ENCODE measurements at places on chromosomes 6 and 20. TPM values are rescaled to one million over a fixed set of nuclear protein-coding genes. Genes with fewer than 3 reads are reported as not detected.

- DNase-seq: peak; percentile 98
- H3K27me3 ChIP-seq: no peaks in the 10 kb centered on the region
- no peaks in the 10 kb centered on the region for H3K36me3 ChIP-seq
- H3K4me1 ChIP-seq: peaks cover 44% of the 10 kb centered on the region
- peak overlapping the region; percentile 98 for H3K27ac ChIP-seq
Measured at GRCh38 chr6:31814677-31815024, 432 bp downstream of the HSPA1L start.

Gene ZNF391
- total RNA-seq: 1.5 TPM

Gene OR12D3
- total RNA-seq: not detected

GRCh38 chr20:44728801-44729443 lies 13.8 kb downstream of the CCN5 start:
- DNase-seq: peak; percentile 88
- H3K36me3 ChIP-seq: no peaks in the 10 kb centered on the region
- no peak overlapping the region for H3K4me3 ChIP-seq
- H3K27ac ChIP-seq: no peak overlapping the region
- peaks cover 15% of the 10 kb centered on the region for H3K4me1 ChIP-seq

- no peak overlapping the region for H3K4me3 ChIP-seq
- no peaks in the 10 kb centered on the region for H3K27me3 ChIP-seq
- no peak for DNase-seq
- H3K4me1 ChIP-seq: no peaks in the 10 kb centered on the region
- H3K27ac ChIP-seq: no peak overlapping the region
- H3K36me3 ChIP-seq: no peaks in the 10 kb centered on the region
Measured at GRCh38 chr6:17536586-17536985, 63.5 kb upstream of the FAM8A1 start.

DNA sequence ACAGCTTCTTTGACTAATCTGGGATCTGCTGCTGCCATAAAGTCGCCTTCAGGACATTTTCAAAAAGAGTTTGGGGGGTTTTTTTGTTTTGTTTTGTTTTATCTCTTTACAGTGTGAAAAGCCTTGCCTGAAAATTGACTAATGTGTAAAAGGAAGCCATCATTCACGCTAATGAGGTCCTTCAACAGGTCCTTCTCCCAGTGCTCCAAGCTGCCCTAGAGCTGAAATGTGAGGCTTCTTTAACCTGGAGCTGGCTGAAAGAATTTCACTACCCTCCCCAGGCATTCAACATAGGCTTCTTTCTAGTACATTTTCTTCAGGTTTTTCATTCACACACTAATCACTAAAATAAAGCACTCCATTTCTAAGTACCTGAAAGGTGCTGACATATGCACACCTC lies 145.1 kb upstream of the PRDM1 start:
- H3K27ac ChIP-seq: no peak overlapping the region
- DNase-seq: no peak
- H3K4me3 ChIP-seq: no peak overlapping the region

DNA sequence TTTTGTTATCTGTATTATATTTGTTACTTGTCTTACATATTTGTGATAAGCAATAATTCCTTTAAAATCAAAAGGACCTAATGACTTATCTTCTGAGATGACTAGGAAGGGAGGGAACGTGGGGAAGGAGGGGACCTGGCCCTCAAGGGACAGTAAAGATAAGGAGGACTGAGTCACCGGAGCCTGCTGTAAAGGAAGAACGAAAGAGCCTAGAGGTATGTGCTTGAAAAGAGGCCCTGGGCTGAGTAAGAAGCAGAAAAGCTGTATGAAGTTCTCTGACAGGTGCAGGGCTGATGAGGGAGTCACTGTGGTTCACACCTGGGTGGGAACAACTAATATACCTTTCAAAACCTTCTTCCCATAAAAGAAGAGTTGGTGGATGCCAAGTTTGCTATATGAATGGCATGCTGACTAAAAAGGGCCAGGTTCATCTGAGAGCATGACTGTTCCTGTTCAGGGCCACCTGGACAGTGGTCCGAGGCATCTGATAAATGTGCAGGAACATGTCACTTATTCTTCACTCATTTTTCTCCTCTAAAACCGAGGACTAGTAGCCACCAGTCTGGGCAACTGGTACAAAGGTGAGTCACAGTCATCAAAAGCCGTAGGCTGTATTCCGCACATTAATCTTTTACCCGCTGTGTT lies 111.3 kb downstream of the TNFAIP3 start:
- H3K4me1 ChIP-seq: peaks cover 7% of the 10 kb centered on the region
- no peak overlapping the region for H3K27ac ChIP-seq
- no peak for DNase-seq
- no peaks in the 10 kb centered on the region for H3K27me3 ChIP-seq
- no peaks in the 10 kb centered on the region for H3K36me3 ChIP-seq

- no peaks in the 10 kb centered on the region for H3K36me3 ChIP-seq
- H3K27ac ChIP-seq: no peak overlapping the region
- H3K4me1 ChIP-seq: no peaks in the 10 kb centered on the region
- no peaks in the 10 kb centered on the region for H3K27me3 ChIP-seq
- no peak overlapping the region for H3K4me3 ChIP-seq
- DNase-seq: no peak
Measured at GRCh38 chr6:6434151-6434550, 113.7 kb upstream of the F13A1 start.

Gene TAAR2
- not detected for total RNA-seq

Gene PBOV1
- total RNA-seq: not detected

DNA sequence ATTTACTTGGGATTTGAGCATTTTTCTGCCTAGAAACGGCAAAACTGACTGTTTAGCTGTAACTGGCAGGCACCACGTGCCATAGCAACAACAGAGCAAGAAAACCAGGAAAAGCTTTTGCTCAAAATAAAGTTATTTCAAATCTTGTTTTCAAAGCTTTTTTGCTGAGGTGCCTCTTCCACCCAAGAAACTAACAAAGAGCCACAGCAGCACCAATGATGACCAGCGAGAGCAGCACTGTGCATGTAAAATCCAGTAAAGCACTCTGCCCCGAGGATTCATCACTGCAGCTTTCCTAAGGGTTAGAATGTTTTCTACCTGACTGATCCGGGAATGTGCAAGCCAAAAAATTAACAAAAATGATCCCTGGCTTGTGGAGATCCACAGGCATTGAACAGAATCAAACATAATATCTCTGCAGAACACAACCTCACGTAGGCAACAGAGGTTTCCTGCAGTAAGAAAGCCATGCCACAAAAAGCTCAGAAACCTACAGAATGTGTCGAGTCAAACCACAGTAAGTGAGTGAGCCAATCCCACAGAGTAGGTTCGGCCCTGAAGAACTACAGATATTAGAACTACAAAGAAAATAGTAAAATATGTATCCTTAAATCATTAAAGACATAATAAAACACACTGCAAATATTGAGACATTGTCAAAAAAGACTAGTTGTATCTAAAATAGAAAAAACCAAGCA lies 7.4 kb upstream of the ULBP3 start:
- DNase-seq: no peak
- H3K4me3 ChIP-seq: no peak overlapping the region
- H3K36me3 ChIP-seq: no peaks in the 10 kb centered on the region
- H3K4me1 ChIP-seq: peaks cover 9% of the 10 kb centered on the region
- H3K27ac ChIP-seq: no peak overlapping the region

GRCh38 chr6:125584468-125584939 lies 164.9 kb upstream of the HEY2 start:
- no peak overlapping the region for H3K4me3 ChIP-seq
- no peak overlapping the region for H3K27ac ChIP-seq
- peaks cover 3% of the 10 kb centered on the region for H3K27me3 ChIP-seq
- no peak for DNase-seq
- no peaks in the 10 kb centered on the region for H3K4me1 ChIP-seq
- H3K36me3 ChIP-seq: no peaks in the 10 kb centered on the region

- peaks cover 16% of the 10 kb centered on the region for H3K4me1 ChIP-seq
- DNase-seq: no peak
- H3K27me3 ChIP-seq: no peaks in the 10 kb centered on the region
- no peak overlapping the region for H3K27ac ChIP-seq
- H3K4me3 ChIP-seq: no peak overlapping the region
Measured at GRCh38 chr6:20170455-20171148, 41.7 kb downstream of the MBOAT1 start.

DNA sequence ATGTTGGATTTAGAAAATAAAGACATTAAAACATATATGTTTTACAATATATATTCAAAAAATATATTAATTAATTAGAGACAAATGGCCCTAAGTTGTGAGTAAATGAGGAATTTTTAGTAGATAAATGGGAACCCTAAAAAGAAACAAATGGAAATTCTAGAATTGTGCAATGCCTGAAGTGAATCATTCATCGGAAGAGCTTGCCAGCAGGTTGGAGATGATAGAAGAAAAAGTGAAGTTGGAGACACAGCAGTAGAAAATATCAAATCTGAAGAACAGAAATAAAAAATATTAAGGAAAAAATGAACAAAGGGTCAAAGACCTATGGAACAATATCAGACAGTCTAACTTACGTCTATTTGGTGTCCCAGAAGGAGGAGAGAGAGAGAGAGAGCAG lies 109.4 kb upstream of the NEDD9 start:
- no peak overlapping the region for H3K4me3 ChIP-seq
- H3K27ac ChIP-seq: no peak overlapping the region
- no peak for DNase-seq
- H3K27me3 ChIP-seq: no peaks in the 10 kb centered on the region

Gene TOX2
- 0.40 TPM for total RNA-seq

- no peak overlapping the region for H3K27ac ChIP-seq
- H3K4me3 ChIP-seq: no peak overlapping the region
- no peaks in the 10 kb centered on the region for H3K36me3 ChIP-seq
- H3K4me1 ChIP-seq: no peaks in the 10 kb centered on the region
Measured at GRCh38 chr6:23389386-23389785, 736.6 kb upstream of the NRSN1 start.

- no peak for DNase-seq
- H3K27ac ChIP-seq: no peak overlapping the region
- no peaks in the 10 kb centered on the region for H3K4me1 ChIP-seq
- H3K27me3 ChIP-seq: no peaks in the 10 kb centered on the region
Measured at GRCh38 chr6:117840541-117840983, 66.5 kb upstream of the SLC35F1 start.

DNA sequence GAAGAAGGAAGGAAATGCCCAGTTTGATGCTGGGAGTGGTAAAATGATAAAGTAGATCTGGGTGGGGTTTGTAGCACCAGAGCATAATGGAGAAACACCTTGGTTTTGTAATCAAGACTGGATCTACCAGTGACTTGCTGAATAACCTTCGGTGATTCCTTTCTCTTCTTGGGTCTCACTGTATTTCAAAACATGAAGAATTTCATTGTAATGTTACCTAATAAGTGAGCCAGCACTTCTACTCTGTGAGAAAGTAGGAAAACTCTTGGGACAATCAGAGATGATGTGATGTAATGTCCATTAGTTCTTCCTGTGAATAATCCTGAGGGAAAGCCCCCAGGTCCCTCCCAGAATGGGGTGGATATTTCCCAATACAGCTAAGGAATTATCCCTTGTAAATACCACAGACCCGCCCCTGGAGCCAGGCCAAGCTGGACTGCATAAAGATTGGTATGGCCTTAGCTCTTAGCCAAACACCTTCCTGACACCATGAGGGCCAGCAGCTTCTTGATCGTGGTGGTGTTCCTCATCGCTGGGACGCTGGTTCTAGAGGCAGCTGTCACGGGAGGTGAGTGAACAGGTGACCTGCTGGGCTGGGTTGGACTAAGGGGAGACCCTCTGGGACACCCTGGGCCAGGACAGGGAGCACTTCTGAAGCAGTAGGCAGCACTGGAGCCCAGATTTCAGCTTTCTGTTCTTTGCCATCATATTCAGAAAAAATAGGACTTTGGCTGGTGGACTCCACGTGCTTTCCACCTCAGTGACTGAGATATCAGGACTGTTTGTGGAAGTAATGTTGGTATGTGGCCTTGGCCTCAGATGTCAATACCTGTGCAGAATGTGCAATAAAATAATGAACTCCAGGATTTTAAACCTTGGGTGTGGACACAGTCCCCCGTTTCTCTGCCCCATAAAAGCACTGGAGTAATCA lies at the start of gene PI3:
TSS of gene PI3 (plus strand) at position 469 of the 931 bp plus-strand sequence. CDS start at position 490, 21 bp downstream.
- DNase-seq: no peak
- no peak within 1 kb of the TSS for H3K4me3 ChIP-seq
- no peaks in the 10 kb centered on the region for H3K36me3 ChIP-seq
- H3K27ac ChIP-seq: no peak within 1 kb of the TSS
- H3K4me1 ChIP-seq: no peaks in the 10 kb centered on the region
- peaks cover 8% of the 10 kb centered on the region for H3K27me3 ChIP-seq

Gene FAXC
- total RNA-seq: 1.6 TPM

GRCh38 chr6:136011475-136011874 lies 160.0 kb downstream of the PDE7B start:
- no peak overlapping the region for H3K27ac ChIP-seq
- no peak overlapping the region for H3K4me3 ChIP-seq
- no peaks in the 10 kb centered on the region for H3K27me3 ChIP-seq
- no peak for DNase-seq

DNA sequence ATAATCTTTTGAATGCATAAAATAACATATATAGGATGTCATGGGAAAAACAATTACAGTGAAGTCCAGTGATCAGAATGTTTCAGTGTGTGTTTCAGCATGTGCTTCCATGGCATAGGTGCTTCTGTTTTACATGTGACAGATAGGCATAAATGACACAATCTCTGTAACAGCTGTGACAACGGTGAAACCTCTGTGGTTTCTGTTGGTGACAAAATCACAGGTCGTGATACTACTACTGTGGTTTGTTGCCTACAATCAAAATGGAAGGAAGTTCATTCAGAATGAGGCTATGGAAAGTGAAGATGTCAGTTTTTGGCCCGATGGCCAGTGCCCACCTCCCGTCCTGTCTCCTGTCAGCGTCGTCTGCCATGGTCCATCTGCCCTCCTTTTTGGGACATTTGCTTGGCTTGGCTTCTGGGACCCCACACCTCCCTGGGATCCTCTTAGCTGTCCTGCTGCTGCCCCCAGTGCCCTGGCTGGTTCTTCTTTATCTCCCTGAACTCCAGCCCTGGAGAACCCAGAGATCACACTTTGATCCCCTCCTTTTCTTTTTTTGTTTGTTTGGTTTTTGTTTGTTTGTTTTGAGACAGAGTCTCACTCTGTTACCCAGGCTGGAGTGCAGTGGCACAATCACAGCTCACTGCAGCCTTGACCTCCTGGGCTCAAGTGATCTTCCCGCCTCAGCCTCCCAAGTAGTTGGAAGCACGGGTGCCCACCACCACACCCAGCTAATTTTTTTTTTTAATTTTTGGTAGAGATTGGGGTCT lies 79.3 kb upstream of the NAA20 start:
- peak overlapping the region; percentile 45 for H3K4me3 ChIP-seq
- peak overlapping the region; percentile 93 for H3K27ac ChIP-seq
- DNase-seq: no peak
- peaks cover 8% of the 10 kb centered on the region for H3K36me3 ChIP-seq
- H3K4me1 ChIP-seq: peaks cover 89% of the 10 kb centered on the region
- no peaks in the 10 kb centered on the region for H3K27me3 ChIP-seq

Measured in suprapubic skin (tissue), 4 donors.